Activated effector memory CD4-positive, alpha-beta T cell treated with Interleukin-2 at 50 U/mL for 16 hours (primary cell): ENCODE measurements at places on chromosomes 4 and X.

DNA sequence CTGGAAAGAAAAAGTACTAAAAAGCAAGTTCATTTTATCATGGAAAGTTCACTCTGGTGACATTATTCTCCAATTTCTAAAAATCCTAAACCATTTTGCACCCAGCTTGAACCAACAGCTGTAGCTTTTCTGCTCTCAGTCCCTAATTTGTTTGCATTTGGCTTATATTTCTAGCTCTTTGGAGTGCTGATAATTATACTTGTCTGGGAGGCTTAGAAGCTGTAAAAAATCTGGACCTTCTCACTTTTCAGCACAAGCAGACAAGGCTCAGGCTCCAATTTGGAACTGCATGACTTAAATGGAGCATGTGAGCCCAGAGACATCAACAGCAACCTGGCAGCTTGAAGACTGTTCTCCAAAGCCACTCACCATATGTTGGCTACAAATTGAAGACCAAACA, 170.9 kb upstream of the PCDH18 start:
- DNase-seq, result no peak

GRCh38 chrX:148741441-148741840, 241.0 kb downstream of the AFF2 start:
- DNase-seq, result no peak

- DNase-seq, result no peak
Observed at GRCh38 chrX:103742339-103742738, 31.6 kb downstream of the TMEM31 start.

DNA sequence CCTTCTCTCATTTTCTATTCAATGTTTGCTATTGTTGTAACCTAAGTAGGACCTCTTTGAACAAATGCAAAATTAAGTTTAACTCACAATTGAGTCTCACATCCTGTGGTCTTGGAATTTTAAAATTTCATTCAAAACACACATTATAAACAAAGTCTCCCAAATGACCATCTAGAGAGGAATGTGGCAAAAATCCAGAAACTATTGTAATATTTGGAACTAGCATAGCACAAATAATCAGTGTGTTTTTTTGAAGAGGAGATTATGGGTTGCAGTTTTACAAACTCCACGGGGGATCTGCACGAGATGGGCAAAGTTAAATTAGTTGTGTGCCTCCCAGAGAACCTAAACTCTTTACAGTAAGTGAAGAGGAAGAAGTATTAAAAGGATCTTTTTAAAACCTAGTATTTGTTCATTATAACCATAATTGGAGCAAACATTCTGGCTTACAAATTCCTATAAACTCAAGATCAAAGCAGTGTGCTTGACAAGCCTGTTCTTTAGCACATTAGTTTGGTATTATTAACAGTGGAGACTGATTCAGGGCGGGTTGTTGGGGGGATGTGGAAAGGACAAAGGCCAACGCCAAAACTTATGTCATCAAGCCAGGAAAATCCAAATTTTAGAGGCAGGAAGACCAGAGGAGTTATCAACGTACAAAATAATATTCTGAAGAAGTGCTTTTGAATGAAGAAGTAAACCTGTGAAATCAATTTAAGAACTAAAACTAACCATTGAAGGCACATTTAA, 22.4 kb upstream of the RBPJ start:
- DNase-seq, result no peak

DNA sequence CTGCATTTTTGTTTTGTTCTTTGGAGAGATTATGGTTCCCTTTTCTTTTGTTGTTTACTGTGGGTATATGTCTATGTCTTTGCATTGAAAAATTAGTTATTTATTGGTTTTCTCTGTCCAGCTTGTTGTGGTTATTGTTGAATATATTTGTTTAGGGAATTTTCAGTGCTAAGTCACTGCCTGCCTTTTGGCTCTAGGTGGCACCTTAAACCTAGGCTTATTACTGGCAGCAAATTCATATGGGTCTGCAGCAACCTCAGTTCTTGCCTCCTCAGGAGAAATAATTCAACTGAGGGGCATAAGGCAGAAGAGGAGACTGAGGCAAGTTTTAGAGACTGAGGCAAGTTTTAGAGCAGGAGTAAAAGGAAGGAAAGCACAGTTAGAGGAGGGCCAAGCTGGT, 1157.3 kb upstream of the AGA start:
- DNase-seq, result no peak

GRCh38 chr4:82780170-82780751, 18.3 kb downstream of the SCD5 start:
- DNase-seq, result no peak

DNA sequence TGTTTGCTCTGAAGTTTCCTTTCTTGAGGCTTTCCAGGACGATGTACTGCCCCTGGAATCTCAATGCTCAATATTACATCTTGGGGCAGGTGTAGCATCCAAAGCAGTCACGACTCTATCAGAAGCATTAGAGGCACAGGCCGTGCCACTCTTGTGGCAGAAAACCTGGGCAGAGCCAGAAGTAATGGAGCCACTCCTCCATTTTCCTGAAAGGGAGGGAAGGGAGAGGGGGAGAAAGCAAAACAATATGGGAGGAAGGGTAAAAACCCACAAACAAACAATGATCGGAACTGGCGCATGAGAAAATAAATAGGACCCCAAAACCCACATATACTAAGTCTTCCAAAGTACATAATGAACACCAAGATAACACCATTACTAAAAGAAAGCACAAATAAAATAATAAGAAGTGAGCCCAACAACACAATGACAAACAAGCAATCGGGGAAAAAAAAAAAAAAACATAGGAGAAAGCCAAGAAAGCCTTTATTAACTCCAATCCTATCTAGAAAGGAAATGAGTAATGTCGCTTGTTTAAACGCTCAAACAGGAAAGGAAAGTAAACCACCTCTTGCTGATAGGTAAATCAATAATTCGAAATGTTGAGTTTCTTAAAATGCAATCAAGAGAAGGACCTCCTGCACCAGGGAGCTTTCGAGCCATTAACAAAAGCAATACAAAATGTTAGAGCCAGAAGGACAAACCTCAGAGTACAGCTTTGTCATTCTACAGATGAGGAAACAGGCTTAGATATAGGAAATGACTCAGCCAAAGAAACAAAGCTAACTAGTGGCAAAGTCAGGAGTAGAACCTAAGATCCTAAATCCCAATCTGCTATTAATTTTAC, 117.4 kb downstream of the ATRX start:
- DNase-seq, result no peak

DNA sequence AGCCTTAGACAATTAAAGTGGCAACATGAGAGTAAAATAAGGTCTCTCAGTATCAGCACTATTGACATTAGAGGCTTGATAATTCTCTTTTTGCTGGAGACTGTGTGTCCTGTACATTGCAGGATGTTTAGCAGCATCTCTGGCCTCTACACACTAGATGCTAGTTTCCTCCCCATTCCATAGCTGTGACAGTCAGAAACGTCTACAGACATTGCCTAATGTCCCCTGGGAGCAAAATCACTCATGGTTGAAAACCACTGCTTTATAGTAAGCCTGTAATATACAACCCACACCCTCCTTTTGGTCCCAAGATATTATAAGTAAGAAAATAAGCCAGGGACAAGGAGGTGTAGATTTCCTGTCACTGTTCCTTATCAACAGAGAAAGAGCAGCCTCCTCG, 166.0 kb downstream of the FRMPD4 start:
- no peak for DNase-seq

DNA sequence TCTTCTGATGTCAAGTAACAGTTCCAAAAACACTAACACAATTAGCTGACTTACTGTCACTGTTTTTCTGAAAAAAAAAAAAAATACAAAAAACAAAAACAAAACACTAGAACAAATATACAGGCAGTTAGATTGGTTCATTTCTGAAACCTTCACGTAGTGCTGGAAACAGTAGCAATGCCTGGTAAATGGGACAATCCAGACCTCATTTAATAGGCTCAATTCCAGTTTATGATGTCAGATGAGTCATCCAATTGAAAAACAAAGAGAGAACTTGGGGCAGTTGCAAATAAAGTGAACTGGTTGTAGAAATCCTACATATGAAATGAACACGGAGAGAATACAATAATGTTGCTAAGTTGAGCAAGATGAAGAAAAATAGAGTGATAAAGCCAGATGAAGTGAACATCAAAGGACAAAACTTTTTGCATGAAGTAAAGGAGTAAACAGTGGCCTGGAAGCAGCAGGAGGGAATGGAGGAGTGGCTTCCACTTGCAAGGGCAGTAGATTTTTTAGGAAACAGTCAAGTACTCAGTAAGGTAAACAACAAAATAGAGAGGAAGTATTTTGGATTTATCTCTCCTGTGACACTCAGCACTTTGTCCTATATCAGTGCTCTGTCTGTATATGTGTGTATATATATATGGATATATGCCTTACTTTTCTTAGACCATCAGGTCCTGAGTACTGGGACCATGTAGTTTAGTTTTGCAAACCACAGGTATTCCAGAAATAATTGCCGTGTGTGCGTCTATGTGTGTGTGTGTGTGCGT, 39.3 kb upstream of the MAGEA10 start:
- no peak for DNase-seq

DNA sequence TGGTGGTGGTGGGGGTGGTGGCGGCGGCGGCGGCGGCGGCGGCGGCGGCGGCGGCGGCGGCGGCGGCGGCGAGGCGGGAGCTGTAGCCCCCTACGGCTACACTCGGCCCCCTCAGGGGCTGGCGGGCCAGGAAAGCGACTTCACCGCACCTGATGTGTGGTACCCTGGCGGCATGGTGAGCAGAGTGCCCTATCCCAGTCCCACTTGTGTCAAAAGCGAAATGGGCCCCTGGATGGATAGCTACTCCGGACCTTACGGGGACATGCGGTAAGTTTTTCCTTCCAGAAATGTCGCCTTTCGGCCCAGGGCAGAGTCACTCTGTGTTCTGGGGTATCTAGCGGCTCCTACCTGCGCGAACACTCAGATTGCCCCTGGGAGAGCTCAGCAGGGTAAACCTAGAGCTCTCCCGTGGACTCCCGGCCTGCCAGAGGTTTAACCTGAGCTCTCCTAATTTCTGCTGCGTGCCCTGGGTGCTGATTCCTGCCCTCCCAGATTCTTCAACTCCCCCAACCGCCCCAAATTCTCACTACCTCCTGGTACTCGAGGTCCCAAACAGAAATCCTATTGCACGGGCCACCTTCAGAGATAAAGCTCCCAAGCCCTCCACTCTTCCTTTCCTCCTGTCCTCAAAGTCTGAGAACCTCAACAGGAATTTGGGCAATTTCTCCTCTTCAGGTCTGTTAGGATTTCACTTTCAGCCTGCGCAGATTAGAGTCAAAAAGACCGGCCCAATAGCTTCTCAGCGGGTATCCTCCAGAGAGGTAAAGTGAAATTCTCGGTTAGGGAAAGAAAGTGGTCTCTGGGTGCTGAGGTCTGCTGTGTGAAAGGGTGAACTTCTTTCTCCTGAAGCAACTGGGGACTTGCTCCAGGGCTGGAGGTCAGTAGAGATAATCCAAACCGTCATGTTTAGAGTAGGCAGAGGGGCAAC, 2.9 kb downstream of the AR start:
- no peak for DNase-seq

GRCh38 chr4:12145106-12145505, 716.4 kb upstream of the HS3ST1 start:
- no peak for DNase-seq

GRCh38 chrX:102966701-102967100, 29.6 kb downstream of the RAB40AL start:
- no peak for DNase-seq

DNA sequence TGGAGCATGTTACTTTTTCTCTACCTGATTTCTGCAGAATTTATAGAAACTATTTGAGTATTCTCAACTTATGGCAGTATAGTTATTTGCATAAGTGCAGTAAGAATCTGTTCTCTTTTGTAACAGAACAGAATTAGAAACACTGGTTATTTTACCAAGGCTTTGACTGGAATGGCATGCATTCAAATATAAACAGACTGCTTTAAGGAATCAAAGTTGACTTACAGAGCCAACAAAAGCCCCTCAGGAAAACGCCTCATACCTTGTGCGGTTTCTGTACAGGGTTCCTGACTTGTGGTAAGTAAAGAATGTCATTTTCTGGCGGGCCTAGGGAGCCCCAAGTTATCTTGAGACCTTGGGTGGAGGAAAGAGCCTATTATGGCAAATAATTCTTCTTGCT, 97.1 kb downstream of the GPR143 start:
- no peak for DNase-seq

DNA sequence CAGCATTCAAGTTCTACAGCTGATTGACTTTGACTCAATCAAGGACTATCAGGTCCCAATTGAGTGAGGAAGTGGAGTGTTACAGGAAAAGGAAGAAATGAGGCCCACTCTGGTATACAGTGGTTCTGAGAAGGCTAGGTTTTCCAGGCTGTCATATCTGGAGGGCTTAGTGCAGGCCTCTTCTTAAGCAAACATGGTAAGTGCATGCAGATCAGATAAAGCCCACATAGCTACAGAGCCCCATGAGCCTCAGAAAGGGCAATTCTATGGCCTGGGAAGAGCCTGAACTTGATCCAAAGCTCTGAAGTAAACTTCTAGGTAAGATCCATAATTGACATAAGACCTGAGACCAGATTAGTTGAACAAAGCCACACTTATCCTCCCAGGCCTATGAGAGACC, 29.0 kb upstream of the MAOA start:
- DNase-seq, result no peak

GRCh38 chr4:39649639-39650265, 11.1 kb upstream of the SMIM14 start:
- no peak for DNase-seq

DNA sequence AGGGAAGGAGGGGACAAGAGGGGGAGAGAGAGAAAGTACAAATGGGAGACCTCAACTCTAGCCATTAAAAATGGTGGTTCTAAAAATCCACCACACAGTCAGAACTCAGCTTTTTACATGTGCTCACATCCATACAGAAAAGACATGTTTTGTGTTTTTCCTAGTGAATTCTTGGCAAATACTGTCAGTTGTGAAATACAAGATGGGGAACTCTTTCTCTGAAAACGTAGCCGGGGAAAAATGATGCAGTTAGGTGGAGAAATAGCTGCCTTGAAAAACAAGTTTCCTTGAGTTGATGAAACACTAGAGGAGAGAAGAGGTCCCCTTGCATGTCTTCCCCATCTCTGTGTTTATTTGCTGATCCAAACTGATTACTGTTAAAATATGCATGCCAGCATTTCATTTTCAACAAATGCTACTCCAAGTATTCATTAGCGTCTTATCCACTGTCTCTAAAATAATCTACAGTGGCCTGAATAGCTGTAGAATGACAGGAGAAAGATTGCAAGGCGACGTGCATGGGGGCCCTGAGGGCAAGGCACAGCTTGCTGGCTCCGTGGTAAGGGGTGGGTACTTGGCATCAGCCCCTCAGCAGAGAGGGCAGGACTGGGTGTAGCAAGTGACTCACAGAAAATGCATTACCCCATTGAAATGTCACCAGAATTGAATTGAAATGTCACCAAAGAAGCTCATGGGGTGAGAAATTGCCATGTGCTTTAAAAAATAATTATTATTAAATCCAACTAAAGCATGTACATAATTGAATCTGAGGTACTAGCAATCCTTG, 48.1 kb upstream of the TBL1X start:
- no peak for DNase-seq

GRCh38 chr4:57065730-57066482, 44.3 kb downstream of the IGFBP7 start:
- DNase-seq, result no peak

DNA sequence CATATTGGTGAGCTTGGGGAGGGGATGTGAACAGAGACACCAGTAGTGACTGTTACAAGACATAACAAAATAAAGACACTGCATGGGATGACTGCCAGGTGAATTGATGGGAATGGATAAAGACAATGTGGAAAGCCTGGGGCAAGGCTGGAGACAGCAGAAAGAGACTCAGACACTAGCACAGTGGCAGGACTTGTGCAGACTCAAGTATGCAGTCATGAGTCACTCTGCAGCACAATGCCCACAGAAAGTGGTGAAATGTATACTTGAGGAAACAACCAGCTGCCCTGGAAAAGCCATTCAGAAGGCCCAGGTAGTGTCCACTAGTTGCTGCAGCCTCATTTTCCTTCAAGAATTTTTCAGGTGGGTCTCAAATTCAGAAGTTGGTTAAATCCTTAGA, 452.3 kb downstream of the MID1IP1 start:
- no peak for DNase-seq
